ENCODE measurements at places on chromosomes 11 and 22.

DNA sequence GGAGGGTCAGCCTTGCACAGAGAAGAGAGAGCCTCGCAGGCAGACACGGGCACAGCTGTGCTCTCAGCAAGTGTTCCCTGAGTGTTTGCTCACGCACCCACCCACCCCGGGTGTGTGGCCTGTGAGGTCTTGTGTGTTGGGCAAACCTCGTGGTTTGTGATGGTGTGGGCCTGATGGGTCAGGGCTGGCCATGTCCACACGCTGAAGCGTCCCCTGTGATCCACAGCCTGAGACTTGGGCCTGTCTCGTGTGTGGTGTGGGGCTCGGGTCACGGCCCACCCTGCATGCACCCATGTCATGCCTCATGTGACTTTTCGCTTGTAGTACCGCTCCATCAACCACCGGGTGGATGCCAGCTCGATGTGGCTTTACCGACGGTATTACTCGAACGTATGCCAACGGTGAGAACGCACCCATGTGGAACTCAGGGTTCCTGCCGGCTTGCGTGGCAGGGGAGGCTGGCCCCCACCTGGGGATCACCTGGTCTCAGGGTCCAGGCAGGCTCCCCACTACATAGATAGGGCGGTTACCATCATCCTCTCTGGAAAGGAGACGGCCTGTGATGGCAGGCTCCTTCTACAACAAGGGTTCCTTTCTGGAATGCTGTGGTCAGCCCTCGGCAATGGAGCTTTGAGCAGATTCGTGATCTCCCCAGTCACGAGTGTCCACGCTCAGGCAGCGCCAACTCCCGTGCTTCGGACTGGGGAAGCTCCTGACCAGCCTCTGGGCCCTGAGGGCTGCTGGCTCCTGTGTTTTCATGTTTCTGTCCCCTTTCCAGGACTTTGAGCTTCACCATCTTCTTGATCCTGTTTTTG lies 5.9 kb downstream of the TPCN2 start:
- no peak for DNase-seq

DNA sequence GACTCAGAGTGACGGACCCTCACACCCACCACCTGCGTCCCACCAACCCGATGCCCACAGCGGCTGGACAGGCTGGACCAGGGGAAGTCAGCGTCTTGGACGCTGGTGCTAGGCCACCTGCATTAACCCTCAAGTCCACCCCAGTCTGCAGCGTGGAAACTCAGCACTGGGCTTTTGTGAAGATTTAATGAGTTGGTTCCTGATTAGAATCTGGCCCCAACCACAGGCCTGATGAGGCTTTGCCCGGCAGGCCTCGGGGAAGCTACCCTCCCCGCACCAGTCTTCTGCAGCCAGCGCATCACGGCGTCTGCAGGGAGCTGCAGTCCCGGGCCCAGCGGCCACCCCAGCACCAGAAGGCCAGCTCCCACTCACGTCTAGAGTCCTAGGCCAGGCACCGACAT lies 101.0 kb downstream of the BRD1 start:
- no peak for DNase-seq

DNA sequence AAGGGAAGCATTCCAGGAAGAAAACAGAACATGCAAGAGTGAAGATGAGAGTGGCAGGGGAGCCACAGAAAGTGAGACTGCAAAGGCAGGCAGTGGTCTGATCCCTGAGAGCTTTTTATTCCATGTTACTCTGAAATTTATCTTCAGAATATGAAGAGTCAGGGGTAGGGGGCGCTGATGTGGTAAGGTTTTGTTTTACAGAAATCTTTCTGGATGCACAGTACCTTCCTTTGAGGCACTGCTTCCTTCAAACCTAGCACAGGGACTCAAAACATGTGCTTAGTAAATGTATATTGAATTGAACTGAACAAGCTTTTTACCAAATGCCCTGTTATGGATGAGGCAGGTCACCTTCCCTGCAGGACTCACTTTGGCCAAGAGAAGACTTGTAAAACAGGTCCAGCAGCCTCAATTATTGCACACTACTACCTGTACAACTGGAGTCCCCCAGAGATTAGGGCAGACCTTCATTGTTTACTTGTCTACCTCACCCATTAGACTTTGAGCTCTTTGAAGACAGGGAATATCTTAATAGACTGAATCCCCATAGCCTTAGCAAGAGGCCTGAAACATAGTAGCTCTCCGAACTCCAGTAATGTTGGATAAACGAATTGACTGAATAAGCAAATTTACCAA lies 2.2 kb downstream of the PAK1 start:
- DNase-seq, result no peak

DNA sequence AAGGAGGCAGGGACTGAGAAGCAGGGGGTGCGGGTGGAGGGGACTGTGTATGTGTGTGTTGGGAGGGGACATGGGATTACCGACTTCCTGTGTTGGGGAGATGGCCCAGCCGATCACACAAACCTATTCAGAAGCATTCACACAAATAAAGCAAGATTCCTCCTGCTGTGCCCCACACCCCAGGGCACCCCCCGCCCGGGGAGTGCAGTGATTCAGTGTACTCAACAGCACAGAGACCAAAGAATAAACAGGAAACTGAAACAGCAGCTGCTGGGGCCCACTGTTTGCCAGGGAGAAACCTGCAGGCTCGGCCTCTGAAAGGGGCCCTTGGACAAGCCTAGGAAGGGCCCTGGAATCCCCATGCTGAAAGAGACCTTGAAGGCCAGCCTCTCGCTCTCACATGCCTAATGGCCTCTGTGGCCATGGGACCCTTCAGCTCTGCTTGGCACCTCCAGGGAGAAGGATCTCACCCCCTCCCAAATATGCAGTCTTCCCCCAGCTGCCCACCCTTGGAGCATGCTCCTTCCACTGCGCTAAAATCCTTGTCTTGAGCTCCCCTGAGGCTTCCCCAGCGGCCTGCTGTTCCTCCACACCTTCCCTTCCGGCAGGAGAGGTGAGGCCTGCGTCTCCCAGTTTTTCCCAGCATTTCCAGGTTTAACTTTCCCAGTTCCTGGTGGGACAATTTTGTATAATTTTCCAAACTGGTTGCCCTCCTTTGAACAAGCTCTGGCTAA lies 72.9 kb downstream of the CSNK2A3 start:
- no peak for DNase-seq

- DNase-seq, result no peak
These were observed 6.9 kb upstream of the MS4A14 start for GRCh38 chr11:60389279-60389910.

- DNase-seq, result no peak
These were observed 723 bp upstream of the CD82 start for GRCh38 chr11:44564670-44565210.

- no peak for DNase-seq
These were observed 32.2 kb upstream of the PTPRJ start for GRCh38 chr11:47948137-47948536.

- no peak for DNase-seq
These were observed 9.5 kb downstream of the GGA1 start for GRCh38 chr22:37618072-37618656.

DNA sequence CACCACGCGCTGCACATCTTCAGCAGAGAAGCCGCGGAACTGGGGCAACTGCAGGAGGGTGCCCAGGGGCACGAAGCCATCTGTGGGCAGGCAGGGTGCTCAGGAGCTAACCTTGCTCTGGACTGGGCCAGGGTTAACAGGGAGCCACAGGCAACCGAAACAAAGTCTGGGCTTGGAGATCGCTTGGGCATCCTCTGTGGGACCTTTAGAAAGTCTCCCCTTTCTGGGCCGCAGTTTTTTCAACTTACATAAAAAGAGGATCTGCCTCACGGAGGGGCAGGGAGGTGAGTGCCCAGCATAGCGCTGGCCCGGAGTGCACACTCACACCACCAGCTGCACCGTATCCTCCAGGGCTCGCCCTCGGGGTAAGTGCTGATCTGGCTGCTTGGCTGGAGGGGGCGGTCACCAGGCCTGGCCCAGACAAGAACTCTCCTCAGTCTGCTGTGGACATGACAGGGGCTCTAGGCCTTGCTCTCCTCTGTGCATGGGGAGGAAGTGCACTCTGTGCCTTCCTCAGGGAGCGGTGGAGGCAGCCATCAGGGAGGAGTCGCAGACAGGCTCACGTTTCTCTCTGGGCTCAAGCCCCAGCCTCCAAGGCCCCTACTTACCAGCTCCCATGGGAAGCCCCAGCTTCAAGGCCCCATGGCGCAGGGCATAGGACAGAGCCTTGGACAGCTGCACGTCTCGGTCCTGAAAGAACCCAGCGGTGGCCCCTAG lies 937 bp downstream of the TRPT1 start:
- DNase-seq, result no peak

DNA sequence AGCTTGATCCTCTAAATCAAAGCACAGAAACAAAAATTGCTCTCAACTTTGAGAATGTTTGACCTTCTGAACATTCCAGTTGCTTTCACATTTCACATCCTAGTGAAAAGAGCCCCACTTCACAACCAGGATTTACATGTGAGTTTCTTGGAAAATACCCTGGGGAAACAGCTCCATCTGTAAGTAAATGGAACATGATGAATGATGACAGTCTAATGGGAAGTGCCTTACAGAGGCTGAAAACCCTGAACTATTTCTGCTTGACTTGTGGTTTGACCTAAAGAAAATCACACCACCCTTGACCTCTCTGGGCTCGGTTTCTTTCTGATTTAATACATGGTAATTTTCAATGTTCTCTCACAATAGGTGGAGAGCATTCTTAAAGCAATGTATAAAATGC lies 499.4 kb upstream of the API5 start:
- no peak for DNase-seq

DNA sequence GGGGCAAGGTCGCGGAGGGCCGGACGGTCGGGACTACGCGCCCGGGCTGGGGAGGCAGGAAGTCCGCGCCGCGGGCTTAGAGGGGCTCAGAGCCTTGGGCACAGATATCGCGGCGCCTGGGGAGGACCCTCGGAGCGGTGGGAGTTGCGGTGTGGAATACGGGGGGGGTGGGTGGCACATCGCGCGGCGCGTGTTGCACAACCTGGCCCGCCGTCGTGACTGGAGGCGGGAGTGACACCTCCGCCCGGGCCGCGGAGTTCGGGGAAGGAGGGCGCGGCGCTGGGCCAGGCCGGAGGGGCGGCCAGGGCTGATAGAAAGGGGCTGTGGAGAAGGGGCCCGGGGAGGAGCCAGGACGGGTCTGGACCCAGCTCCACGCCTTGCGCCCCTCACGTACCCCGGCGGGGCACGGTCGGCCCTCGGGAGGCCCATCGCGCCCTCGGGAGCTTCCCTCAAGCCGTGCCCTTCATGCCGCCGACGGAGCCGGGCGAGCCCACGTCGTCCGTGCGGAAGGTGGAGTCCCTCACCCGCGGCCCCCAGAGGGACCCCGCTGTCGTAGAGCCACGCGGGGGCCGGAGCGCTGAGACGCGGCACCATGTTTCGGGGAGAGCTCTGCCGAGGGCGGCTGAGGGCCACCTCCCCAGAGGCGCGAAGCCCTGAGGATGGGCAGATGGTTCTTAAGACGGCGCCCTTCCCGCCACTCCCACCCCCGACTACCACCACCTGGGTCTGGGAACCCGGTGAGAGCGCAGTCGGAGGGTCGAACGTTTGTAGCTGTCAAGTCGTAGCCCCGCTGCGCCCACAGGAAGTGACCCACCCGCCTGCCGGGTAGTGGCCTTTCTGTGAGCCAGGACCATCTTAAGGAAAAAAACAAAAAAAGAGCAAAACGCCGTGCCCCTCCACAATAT lies 729 bp downstream of the IL17RA start:
- DNase-seq, result no peak

- DNase-seq, result no peak
These were observed 37.2 kb downstream of the MUC5B start for GRCh38 chr11:1260023-1260501.

DNA sequence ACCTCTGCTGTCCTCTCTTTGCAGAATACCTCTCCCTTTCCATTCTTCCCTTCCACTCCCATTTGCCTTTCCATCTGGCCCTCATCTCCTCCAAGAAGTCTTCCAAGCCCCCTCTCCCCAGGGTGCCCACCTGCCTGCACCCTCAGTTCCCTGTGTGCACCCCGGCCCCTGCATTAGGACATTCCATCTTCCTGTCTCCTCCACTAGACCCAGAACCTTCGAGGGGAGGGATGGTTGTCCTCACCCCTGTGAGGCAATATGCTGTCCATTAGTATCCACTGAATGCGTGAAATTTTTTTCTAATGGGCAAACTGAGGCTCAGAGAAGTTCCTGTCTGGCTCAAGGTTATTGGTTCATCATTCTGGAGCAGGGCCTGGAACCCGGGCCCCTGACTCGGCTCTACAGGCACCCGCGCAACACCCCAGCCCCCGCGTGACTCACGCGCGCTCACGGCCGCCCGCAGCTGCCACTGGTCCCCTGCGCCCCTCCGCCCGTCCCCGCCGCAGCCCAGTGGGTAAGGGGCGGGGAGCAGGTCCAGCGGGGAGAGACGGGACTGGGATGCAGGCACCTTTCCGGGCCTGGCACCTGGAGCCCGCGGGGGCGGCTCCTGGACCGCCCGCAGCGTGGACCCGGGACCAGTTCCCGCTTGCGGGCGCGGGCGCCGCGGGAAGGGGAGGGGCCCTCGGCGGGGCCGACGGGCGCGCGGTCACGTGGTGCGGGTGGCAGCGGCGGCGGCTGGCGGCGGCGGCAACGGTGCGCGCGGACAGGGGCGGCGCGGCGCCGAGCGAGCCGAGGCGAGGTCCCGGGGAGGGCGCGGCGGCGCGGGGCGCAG lies 7.0 kb downstream of the SEPTIN3 start:
- DNase-seq, result no peak

- DNase-seq, result no peak
These were observed 3.1 kb downstream of the CBX6 start for GRCh38 chr22:38868886-38869381.

DNA sequence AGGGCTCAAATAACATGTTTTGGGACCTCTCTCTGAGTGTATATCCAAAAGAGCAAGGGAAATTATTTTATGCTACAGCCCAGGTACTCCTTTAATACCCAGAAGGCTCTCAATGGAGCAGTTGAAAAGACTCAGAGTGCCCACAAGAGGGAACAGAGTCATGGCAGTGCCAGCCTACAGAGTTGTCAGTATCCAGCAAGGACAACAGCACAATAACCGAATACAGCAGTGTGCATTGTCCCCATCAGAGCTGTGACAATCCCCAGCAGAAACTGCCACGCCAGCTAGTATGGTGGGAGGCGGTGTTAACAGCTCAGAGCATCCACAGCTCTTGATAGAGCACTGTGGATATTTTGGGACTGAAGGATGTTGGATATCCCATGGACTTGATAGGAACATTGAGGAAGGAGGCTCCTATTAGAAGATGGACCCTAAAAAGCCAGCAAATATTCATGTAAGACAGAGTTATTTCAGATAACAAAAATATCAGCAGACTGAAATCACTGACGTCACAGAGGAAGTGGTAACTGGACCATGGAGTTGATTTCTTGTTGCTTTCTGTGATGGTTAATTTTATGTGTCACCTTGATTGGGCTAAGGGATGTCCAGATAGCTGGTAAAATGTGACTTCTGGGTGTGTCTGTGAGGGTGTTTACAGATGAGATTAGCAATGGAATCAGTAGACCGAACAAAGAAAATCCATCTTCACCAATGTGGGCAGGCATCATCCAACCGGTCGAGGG lies 17.7 kb upstream of the PAFAH1B2 start:
- no peak for DNase-seq

DNA sequence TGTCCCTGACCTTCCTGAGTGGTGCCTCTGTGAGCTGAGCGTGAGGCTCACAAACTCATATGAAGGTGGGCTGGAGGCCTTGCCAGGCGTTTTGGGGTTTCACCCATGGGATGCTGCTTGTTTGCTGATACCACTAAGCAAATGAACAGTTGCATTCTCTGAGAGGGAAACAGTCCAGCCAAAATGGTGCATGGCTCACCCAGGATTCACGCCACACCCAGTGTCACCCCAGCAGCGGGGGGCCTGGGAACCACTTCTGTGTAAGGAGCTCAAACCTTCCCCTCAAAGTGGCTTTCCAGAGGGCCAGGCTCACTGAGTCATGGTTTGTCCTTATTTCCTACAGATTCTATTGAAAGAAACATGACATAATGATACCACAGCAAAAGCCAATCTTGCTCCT lies 928.1 kb downstream of the TBC1D22A start:
- no peak for DNase-seq

Data from GOT3 (cell line).